ENCODE measurements at places on chromosomes 2 and 18. TPM values are rescaled to one million over a fixed set of nuclear protein-coding genes. Genes with fewer than 3 reads are reported as not detected.

Gene SATB2
- polyA plus RNA-seq: 2.8 TPM

Gene ALLC
- polyA plus RNA-seq: not detected

Gene BBS5
- 6.0 TPM for polyA plus RNA-seq

Gene ZNF521
- polyA plus RNA-seq: 51.8 TPM

Gene LAMA1
- 5.4 TPM for polyA plus RNA-seq

Gene C1GALT1C1L
- 1.6 TPM for polyA plus RNA-seq

Gene NOP58
- 78.4 TPM for polyA plus RNA-seq

Gene ARHGAP25
- 4.6 TPM for polyA plus RNA-seq

Gene POTEI
- polyA plus RNA-seq: 0.13 TPM

Gene CXCR2
- 0.25 TPM for polyA plus RNA-seq

- DNase-seq: no peak
Measured at GRCh38 chr2:116223912-116224311, 1590.6 kb upstream of the DDX18 start.

- no peak for DNase-seq
Measured at GRCh38 chr2:177383935-177384334, 8.6 kb upstream of the AGPS start.

DNA sequence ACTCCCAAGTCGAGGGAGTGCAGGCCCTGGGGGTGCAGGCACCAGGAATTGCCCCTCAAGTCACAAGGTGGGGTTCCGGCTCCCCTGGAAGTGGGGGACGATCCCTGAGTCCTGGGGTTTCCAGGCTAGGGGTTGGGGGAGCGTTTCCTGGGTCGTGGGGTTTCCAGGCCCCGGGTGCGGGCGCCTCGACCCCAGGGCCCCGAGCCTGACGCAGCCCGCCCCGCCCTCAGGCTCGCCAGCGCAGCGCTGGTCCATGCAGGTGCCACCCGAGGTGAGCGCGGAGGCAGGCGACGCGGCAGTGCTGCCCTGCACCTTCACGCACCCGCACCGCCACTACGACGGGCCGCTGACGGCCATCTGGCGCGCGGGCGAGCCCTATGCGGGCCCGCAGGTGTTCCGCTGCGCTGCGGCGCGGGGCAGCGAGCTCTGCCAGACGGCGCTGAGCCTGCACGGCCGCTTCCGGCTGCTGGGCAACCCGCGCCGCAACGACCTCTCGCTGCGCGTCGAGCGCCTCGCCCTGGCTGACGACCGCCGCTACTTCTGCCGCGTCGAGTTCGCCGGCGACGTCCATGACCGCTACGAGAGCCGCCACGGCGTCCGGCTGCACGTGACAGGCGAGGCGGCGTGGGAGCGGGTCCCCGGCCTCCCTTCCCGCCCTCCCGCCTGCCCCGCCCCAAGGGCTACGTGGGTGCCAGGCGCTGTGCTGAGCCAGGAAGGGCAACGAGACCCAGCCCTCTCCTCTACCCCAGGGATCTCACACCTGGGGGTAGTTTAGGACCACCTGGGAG is 12.0 kb downstream of the SIGLEC15 start:
- DNase-seq: no peak

GRCh38 chr2:9939587-9940485 is 11.7 kb upstream of the GRHL1 start:
- no peak for DNase-seq

DNA sequence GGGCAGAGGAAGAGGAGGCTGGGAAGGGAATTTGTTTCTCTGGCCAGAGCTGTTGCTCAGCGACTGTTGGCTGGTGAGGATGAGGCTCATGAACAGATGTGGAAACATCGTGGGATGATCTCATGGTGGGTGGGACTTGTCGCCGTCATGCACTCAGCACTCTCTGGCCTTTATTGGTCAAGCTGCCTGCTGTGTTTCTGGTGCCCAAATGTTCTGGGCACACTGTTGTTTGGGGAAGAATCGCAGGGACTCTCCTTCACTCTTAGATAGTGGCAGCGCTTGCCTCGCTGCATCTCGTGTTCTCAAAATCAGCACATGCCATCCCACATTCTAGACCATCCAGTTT is 145.6 kb downstream of the AGAP1 start:
- peak; percentile 92 for DNase-seq

- DNase-seq: no peak
Measured at GRCh38 chr2:7169593-7169992, 252.4 kb downstream of the RNF144A start.

DNA sequence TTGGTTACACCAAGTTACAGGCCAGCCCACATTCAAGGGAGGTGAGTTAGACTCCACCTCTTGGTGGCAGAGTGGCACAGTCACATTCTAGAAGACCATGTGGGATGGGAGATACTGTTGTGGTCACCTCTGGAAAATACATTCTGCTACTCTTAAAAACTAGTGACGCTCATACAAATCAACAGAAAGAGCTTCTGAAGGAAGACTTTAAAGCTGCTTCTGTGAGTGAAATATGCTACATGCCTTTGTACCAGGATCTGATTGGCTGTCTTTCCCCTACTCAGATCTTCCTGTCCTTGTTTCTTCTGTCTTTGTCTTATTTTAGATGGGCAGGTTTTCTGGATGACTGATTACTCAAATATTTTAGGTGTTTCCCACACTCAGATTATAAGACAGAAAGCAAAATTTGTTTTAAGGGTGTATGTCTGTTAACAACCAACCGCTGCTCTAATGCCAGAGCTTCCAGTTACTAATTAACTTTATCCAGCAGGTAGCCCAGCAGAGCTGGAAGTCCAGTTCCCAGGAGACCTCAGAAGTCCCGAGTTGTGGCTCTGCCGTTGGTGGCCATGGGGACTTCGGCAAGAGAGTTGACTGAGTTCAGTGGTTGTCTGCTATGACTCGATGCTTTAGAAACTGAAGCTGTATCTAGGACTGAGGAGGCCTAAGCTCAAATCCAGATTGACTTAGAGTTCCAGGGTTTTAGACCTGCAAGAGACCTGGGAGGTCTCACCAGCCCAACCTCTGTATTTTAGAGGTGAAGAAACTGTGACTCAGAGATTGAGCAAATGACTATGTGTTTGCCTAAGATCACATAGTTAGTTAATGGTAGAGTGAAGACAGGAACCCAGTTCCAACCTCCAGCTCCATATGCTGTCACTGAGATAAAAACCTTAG is 7.4 kb downstream of the IL1R2 start:
- DNase-seq: no peak

GRCh38 chr2:149587950-149588487 is 444 bp upstream of the MMADHC start:
- no peak for DNase-seq

- DNase-seq: no peak
Measured at GRCh38 chr18:6199777-6200176, 214.9 kb downstream of the L3MBTL4 start.

- no peak for DNase-seq
Measured at GRCh38 chr18:45007531-45007930, 326.8 kb downstream of the SETBP1 start.

DNA sequence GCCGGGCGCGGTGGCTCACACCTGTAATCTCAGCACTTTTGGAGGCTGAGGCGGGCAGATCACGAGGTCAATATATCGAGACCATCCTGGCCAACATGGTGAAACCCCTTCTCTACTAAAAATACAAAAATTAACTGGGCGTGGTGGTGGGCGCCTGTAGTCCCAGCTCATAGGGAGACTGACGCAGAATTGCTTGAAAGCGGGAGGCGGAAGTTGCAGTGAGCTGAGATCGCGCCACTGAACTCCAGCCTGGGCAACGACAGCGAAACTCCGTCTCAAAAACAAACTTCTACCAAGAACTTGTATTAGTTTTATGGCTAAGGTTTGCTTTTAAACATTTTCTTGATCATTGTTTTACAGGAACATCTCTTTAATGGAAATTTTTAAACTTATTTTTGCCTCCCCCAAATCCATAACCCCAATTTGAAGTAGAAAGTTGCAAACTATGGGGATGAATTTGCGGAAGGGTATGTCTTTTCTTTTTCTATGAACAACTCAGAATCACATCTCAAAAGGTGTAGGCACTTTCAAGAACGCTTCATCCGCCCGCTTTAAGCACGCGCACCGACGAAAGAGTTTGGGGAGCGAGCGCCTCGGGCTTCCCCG is 46.8 kb upstream of the PTMA start:
- DNase-seq: no peak

- no peak for DNase-seq
Measured at GRCh38 chr2:22579341-22579740, 805.6 kb upstream of the KLHL29 start.

DNA sequence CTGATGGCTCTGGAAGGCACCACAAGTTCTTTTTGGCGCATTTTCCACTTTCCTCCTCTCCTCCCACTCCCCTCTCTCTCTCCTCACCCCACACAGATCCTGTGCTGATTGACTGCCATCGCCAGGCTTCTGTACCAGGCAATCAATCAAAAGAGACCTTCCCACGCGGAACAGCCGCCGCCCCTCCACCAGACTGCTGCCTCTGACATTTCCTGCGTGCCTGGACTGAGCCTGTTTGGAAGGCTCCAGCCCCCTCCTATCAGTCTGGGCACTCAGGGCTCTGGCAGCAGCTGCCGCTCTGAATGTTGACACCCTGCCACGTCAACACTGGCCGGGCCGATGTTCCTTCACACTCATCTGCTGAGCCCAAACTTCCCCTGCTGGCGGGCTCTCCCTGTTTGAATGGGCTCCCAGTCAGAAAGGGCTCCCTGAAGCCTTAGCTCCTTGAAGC is 467.7 kb downstream of the EPHA4 start:
- peak; percentile 66 for DNase-seq

DNA sequence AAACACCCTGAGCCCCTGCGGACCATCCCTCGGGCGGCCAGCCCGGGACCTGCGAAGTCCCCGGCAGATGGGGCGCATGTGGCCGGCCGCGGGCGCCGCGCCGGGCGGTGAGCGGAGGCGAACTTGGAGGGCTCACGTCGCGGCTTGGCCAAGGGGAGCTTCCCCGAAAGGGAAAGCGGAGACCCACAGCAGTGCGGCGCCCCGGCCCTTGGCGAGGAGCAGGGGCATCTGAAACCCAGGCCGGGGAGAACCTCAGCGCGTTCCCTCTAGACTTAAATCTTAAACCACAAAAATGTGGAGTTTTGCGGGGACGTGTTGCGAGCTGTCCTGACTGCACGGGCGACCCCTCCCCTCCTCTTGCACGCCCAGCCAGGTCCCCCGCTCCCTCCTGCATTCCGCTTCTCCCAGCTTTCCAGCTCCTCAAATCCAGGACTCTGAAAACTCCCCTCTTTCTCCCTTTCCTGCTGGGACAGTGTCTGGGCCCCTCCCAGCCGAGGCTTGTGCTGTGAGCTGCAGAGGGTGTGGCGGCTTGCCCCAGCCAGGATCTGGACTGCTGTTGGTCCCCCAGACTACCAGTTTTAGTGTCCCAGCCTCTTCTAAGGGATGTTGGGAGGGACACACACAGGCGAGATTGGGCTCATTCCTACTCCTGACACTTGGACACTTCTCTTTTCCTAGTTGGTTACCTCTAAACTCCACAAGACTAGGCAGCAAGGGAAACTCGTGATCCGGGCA is 1.3 kb downstream of the FMNL2 start:
- peak; percentile 60 for DNase-seq

DNA sequence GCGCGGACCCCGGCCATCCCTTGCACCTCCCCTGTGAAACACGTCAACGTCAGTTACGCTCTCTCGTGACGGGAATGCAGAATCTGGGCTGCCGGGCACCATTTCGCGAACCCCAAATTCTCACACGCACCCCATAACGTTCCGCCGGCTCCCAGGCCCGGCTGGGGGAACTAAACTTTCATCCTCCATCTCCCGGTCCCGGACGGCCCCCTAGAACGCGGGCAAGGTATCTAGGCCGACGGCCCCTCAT is 544 bp downstream of the DNAJC27 start:
- no peak for DNase-seq

GRCh38 chr2:75134860-75135259 is 64.5 kb downstream of the TACR1 start:
- DNase-seq: no peak

- no peak for DNase-seq
Measured at GRCh38 chr2:141280037-141280436, 850.8 kb downstream of the LRP1B start.

GRCh38 chr2:20619624-20620024 is 31.3 kb downstream of the HS1BP3 start:
- DNase-seq: no peak

DNA sequence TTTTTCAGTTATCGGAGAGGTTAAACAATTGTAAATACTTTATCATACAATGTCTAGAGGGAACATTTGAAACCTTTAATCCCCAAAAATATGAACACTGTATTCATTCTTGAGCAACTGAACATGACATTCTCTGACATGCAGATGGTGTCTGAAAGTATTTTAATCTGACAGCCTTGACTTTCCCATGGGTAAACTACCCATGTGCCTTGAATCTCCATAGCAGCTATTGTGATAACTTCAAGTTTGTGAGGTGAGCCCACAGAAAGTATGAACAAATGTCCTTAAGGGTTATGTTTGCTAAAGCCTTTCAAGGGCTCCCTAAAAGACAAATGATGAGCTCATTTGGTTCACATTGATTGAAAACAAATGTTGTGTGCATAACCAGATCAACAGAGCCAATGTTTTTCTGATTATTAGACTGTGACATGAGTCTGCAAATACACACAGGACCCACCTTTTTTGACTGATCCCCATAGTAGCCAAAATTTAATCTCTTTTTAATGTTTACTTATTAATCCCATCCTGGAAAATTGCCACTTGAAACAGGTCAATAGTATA is 1326.0 kb downstream of the LRP1B start:
- DNase-seq: peak; percentile 13

DNA sequence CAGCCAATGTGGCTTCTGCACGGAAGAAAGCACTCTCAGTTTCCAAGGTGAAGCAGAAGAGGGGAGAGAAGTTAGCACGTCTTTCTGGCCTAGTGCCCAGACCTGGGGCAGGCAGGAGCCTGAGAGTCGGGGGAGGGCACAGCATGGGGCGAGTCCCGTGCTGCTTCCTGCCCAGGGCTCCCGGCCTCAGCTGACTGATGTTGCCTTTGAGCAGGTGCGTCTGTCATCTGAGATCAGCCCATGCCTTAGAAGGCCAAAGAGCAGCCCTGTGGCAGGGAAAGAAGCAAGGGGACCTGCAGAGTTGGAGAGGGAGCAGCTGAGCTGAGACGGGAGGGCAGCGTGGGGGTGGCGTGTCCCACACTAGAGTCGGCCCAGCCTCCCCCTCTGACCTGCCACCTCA is 3.3 kb downstream of the KCNIP3 start:
- no peak for DNase-seq

DNA sequence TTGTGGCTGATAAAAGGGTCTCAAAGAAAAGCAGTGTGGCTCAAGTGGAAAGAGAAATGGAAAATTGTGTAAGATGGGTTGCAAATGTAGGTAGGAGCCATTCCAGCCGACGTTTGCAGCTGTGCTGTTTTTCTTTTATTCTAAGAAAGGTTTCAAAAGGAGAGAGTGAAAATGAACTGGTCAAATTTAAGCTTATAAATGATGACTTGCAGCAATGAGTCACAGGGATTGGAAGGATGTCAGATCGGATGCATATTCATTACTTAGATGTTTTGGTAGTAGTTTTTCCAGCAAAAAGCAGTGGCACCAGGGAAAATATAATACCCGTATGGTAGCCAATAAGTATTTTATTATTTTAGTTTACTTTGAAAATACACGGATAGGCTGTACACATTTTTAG is 79.1 kb downstream of the LRRTM4 start:
- no peak for DNase-seq

DNA sequence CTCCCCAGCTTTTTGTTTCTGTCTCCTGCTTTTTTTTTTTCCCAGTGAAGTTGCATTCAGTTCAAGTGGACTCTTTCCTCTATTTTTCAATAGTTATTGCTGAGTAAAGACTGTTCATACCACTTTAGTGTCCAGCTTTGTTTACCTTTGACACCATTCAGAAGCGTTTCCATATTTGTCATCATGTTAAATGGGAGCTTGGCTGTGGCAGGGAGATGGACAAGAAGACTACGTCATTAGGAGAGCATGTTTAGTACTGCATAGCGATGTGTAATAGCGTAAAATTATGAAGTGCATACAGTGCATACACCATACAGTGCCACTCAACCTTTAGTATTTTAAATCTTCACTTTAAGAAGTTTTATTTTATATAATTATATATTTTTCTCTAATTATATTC is 655.9 kb downstream of the DCC start:
- no peak for DNase-seq

Measured in muscle of arm (tissue), 14 donors.